H1 (cell line): ENCODE measurements at places on chromosomes 1 and 21. TPM values are rescaled to one million over a fixed set of nuclear protein-coding genes. Genes with fewer than 3 reads are reported as not detected.

Gene CASQ2
- polyA plus RNA-seq, result not detected in 2 replicates

Gene HNRNPCL1
- not detected in 2 replicates for polyA plus RNA-seq

Gene CSF3R
- polyA plus RNA-seq, result not detected in 2 replicates

Gene CNKSR1
- 13.9 and 20.9 TPM in 2 replicates for polyA plus RNA-seq

DNA sequence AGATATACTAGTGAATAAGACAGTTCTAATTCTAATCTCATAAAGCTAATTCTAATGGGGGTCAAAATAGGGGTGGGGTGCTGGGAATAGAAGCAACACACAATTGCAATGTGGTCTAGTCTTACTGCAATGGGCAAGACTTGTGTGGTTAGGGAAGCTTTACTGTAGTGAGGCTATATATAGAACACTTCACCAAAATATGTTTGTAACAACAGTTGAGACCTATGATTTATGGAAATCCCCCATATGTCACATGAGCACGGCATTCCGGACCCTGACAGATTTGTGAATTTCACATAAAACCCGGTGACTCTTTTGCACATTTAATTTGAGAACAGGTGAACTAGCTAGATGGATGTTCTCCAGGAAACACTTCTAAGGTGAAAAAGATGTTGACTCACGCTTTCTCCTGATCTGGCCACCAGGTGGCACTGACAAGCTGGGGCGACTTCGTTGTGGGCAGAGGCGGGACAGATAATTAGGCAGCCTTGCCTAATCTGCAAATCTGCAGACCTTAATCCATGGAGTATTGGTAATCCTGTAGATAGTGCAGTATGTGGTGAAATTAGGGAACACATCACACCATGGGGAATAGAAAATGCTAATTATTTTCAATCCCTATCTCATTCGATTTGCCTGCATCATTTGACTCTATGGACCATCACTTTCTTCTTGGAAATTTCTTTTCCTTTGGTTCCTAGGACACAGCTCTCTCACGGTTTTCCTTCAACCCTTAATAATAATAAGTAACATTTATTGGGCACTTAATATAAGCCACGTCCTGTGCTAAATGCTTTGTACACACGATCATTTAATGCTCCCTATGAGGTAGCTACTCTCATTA is 37.7 kb downstream of the KIAA0040 start:
- no peak overlapping the region for H3K4me3 ChIP-seq
- H3K36me3 ChIP-seq, result no peaks in the 10 kb centered on the region
- no peaks in the 10 kb centered on the region for H3K4me1 ChIP-seq

DNA sequence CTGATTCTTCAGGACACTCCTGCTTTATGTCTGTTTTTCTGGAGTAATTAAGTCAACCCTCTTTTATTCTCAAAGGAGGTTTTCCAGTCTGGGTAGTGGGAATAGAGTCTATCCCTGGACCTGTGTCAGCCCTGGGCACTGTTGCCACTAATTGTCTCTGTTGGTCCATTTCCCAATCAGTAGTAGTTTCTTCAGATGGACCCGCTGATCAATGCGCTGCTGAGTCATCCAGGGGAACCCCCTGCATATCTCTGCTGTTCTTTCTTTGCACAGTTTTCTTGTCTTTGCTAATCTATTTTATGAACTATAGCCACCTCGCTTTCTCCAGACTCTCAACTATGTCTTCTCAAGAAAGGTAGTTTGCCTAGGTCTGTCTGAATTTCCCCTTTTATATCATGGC is 82.5 kb downstream of the TNNI3K start:
- H3K4me3 ChIP-seq, result no peak overlapping the region
- no peaks in the 10 kb centered on the region for H3K36me3 ChIP-seq
- H3K4me1 ChIP-seq, result no peaks in the 10 kb centered on the region

DNA sequence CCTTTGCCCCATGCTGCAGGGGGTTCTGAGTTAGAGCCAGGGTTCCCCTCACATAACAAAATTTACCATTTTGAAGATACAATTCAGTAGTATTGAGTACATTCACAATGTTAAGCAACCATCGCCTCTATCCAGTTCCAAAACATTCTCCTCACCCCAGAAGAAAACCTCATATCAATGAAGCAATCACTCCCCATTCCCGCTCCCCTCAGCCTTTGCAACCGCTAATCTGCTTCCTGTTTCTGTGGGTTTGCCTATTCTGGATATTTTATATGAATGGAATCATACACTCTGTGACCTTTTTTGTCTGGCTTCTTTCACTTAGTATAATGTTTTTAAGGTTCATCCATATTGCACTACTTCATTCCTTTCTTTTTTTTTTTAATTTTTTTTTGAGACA is 32.9 kb downstream of the SERINC2 start:
- no peaks in the 10 kb centered on the region for H3K27me3 ChIP-seq
- H3K4me3 ChIP-seq, result no peak overlapping the region
- no peak for DNase-seq
- H3K27ac ChIP-seq, result no peak overlapping the region

DNA sequence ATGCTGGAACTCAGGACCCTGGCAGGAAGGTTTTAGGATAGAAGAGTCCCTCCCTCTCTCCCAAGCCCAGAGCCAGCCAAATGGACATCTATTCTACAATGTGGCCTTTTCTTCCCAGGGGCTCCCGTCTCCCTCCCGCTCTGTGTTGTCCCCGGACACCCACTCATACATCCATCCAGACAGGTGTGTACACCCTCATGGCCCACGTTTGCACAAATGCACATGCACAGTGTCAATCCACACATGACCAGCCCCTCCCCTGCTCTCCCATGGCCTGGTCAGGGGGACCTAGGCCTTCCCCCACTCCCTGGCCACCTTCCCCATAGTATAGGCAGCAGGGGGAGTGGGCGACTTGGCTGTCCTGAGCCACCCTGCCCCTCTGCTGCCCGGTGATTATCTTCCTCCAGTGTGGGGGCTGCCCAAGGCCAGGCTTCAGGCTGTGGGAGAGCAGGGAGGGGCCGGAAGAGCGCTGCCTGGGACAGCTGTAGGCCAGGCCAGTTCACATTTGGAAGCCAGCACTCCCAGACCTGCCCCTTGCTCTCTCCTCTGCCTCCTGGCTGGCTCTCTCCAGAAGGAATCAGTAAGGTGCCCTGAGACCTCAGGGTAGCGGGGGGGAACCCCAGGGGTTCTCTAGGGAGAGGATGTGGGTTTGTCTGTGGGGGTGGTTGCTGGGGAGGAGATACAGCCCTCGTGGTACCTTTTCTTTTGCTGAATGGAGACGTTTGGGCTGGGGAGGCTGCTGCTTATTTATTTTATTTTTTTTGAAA is 4.1 kb upstream of the PTPN7 start:
- no peak overlapping the region for H3K4me3 ChIP-seq
- no peak for DNase-seq
- no peaks in the 10 kb centered on the region for H3K27me3 ChIP-seq
- no peak overlapping the region for H3K27ac ChIP-seq

DNA sequence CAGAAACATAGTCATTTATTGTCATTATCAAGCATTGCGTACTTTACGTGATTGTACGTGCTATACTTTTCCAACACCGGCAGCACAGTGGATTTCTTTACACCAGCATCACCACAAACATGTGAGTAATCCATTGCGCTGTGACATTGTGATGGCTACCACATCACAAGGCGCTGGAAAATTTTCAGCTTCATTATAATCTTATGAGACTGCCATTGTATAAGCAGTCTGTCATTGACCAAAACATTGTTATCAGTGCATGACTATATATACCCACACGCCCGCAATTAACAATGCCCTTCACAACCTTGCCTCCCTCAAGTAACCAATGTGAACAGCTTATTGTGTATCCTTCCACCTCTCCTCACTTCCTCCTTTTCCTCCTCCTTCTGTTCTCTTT is 137.6 kb downstream of the ZZZ3 start:
- H3K4me1 ChIP-seq, result no peaks in the 10 kb centered on the region
- no peak overlapping the region for H3K27ac ChIP-seq
- no peaks in the 10 kb centered on the region for H3K36me3 ChIP-seq
- peaks cover 1% of the 10 kb centered on the region for H3K27me3 ChIP-seq
- DNase-seq, result no peak

DNA sequence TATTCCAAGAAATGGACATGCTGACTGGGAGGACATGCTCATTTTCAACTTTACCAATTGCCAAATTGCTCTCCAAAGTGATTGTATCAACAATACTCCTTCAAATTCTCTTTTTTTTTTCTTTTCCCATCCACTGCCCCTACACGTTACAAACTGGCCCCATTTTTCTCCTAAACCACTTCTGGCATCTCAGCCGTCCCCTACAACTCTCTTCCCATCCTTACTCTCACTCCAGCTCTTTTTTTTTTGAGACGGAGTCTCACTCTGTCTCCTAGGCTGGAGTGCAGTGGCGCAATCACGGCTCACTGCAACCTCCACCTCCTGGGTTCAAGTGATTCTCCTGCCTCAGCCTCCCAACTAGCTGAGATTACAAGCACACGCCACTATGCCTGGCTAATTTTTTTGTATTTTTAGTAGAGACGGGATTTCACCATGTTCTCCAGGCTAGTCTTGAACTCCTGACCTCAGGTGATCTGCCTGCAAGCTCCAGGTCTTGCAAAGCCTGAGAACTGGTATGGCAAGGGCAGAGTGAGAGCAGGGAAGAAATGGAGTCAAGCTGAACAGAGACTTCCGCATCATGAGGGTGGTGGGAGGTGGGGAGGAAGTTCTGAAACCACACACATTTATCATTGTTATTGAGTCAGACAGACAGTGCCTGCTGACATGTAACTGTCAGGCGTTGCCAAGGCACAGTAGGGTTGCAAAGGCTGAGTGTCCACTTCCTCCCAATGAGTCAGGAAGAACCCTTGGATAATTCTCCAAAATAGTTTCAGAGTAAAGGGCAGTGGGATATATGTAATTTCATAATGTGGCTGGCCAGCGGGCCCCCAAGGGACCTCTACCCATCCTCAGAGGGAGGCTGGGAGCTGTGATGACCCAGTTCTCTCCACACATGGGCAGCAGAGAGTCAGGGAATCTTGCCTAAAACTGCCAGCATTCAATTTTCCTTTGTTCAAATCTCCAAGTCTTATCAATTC is 17.4 kb downstream of the CELA3A start:
- H3K4me3 ChIP-seq, result no peak overlapping the region
- H3K4me1 ChIP-seq, result no peaks in the 10 kb centered on the region
- H3K27ac ChIP-seq, result no peak overlapping the region
- DNase-seq, result no peak
- H3K36me3 ChIP-seq, result no peaks in the 10 kb centered on the region
